ENCODE measurements at places on chromosomes 7 and 10. TPM values are rescaled to one million over a fixed set of nuclear protein-coding genes. Genes with fewer than 3 reads are reported as not detected.

FFAR4 gene
- not detected for total RNA-seq

ZNF485 gene
- total RNA-seq, result 4.2 TPM

SAMD8 gene
- total RNA-seq, result 8.0 TPM

SPDYE2B gene
- total RNA-seq, result not detected

GTF2I gene
- total RNA-seq, result 84.1 TPM

CTAGE15 gene
- total RNA-seq, result 0.65 TPM

HOXA6 gene
- total RNA-seq, result 11.8 TPM

R3HCC1L gene
- total RNA-seq, result 9.2 TPM

DYNC1I1 gene
- total RNA-seq, result 0.06 TPM

NPC1L1 gene
- total RNA-seq, result 0.23 TPM

CADPS2 gene
- 5.6 TPM for total RNA-seq

TMEM270 gene
- total RNA-seq, result not detected

BCAP29 gene
- 73.5 TPM for total RNA-seq

MOSPD3 gene
- 12.1 TPM for total RNA-seq

ACBD7 gene
- 1.6 TPM for total RNA-seq

GNAT3 gene
- total RNA-seq, result not detected

NEUROG3 gene
- total RNA-seq, result not detected

GFRA1 gene
- total RNA-seq, result 42.7 TPM

NAT16 gene
- total RNA-seq, result 0.12 TPM

RNF32 gene
- total RNA-seq, result 0.36 TPM

NODAL gene
- not detected for total RNA-seq

PHKG1 gene
- 0.22 TPM for total RNA-seq

SEMA3E gene
- 0.35 TPM for total RNA-seq

NYAP1 gene
- total RNA-seq, result 0.72 TPM

PRTFDC1 gene
- 25.7 TPM for total RNA-seq

TMEM140 gene
- 0.36 TPM for total RNA-seq

BTBD16 gene
- total RNA-seq, result 0.51 TPM

THSD7A gene
- total RNA-seq, result 2.0 TPM

CCDC172 gene
- not detected for total RNA-seq

PIK3AP1 gene
- total RNA-seq, result 4.2 TPM

NUTM2E gene
- not detected for total RNA-seq

RSU1 gene
- 46.9 TPM for total RNA-seq

ENTPD1 gene
- total RNA-seq, result not detected

CTAGE8 gene
- 9.5 TPM for total RNA-seq

ADIRF gene
- total RNA-seq, result 0.72 TPM

CPN1 gene
- total RNA-seq, result not detected

TLX1 gene
- not detected for total RNA-seq

EVX1 gene
- not detected for total RNA-seq

TET1 gene
- 0.52 TPM for total RNA-seq

CCDC146 gene
- total RNA-seq, result 5.2 TPM

ENKUR gene
- not detected for total RNA-seq

OR9A2 gene
- not detected for total RNA-seq

ACTR3C gene
- 22.1 TPM for total RNA-seq

CPSF4 gene
- 43.1 TPM for total RNA-seq

PHTF2 gene
- 7.7 TPM for total RNA-seq

TBXAS1 gene
- total RNA-seq, result 11.1 TPM

CABCOCO1 gene
- 0.86 TPM for total RNA-seq

HSPA12A gene
- 8.9 TPM for total RNA-seq

DNAJB12 gene
- total RNA-seq, result 29.8 TPM

HOXA5 gene
- 20.1 TPM for total RNA-seq

ZNF239 gene
- 8.5 TPM for total RNA-seq

ITPRID1 gene
- total RNA-seq, result not detected

INA gene
- 18.4 TPM for total RNA-seq

HABP2 gene
- total RNA-seq, result not detected

RASA4B gene
- total RNA-seq, result 2.3 TPM

TFPI2 gene
- 144 TPM for total RNA-seq

EEPD1 gene
- total RNA-seq, result 10.8 TPM

All from epithelial cell of proximal tubule (primary cell).